ENCODE measurements at places on chromosomes 2 and 18. TPM values are rescaled to one million over a fixed set of nuclear protein-coding genes. Genes with fewer than 3 reads are reported as not detected.

Gene GAL3ST2
- total RNA-seq, result 0.26 TPM

Gene SCN3A
- 0.54 TPM for total RNA-seq

Gene PROKR1
- total RNA-seq, result 0.11 TPM

Gene IRS1
- 31.0 TPM for total RNA-seq

Gene COL4A3
- not detected for total RNA-seq

Gene RTP5
- total RNA-seq, result not detected

Gene DPY30
- 51.0 TPM for total RNA-seq

Gene BMP10
- not detected for total RNA-seq

Gene NOL4
- total RNA-seq, result not detected

Gene PLGLB1
- total RNA-seq, result 2.2 TPM

Gene MDH1B
- total RNA-seq, result 2.3 TPM

Gene C2orf66
- total RNA-seq, result 0.13 TPM

Gene ALKAL2
- total RNA-seq, result 0.22 TPM

Gene LOXHD1
- not detected for total RNA-seq

Gene TEX44
- total RNA-seq, result not detected

Gene ZSWIM2
- total RNA-seq, result under 0.01 TPM

Gene ST6GAL2
- 0.32 TPM for total RNA-seq

Gene HOXD12
- not detected for total RNA-seq

Gene CXCR1
- not detected for total RNA-seq

Gene RBMS1
- 192 TPM for total RNA-seq

Gene PLGLB2
- total RNA-seq, result 2.6 TPM

Data from articular chondrocyte of knee joint (primary cell).